ENCODE measurements at places on chromosomes 7 and 10. TPM values are rescaled to one million over a fixed set of nuclear protein-coding genes. Genes with fewer than 3 reads are reported as not detected.

GRCh38 chr10:61271127-61271780 lies 181.9 kb downstream of the TMEM26 start:
- no peak for DNase-seq

Gene CHAT
- not detected for total RNA-seq

- DNase-seq, result no peak
Measured at GRCh38 chr10:30420266-30420665, 13.7 kb upstream of the MAP3K8 start.

GRCh38 chr7:15557686-15558085 lies 4.1 kb downstream of the AGMO start:
- DNase-seq, result no peak

GRCh38 chr10:117078168-117078837 lies 59.8 kb downstream of the VAX1 start:
- DNase-seq, result no peak

DNA sequence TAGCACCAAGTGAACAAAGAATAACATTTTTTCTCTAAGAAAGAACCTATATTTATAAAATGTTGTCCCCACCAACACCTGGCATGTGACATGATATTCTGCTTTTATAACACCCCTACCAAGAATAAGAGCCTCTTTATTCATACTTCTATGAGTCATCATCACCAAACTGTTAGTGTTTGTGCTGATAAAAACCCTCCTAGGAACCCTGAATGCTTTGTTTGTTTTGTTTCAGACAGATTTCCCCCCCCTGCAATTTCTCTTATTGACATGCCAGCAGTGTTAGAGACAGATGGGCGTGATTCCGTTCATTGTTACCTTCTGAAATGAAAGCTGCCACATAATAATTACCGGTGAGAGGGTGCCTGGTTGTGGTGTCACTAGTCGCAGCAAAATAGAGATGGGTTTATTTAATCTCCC lies 651.1 kb downstream of the SORCS1 start:
- no peak for DNase-seq

DNA sequence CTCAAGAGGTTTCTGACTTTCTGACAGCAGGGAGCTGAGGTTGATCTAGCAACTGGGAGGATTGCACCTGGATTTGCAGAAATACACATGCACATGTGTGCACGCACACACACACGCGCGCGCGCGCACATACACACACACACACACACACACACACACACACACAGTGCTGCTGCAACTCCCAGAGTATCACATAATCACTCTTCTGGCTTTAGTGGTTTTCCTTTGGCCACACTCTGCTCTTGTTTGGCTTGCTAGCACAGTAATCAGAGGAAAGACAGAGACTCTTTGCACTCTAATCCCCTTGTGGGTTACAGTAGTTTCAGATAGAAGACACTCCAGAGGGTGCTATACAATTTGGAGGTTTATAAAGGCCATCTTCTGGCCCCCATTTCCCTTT lies 705.0 kb downstream of the AUTS2 start:
- DNase-seq, result peak; percentile 37

DNA sequence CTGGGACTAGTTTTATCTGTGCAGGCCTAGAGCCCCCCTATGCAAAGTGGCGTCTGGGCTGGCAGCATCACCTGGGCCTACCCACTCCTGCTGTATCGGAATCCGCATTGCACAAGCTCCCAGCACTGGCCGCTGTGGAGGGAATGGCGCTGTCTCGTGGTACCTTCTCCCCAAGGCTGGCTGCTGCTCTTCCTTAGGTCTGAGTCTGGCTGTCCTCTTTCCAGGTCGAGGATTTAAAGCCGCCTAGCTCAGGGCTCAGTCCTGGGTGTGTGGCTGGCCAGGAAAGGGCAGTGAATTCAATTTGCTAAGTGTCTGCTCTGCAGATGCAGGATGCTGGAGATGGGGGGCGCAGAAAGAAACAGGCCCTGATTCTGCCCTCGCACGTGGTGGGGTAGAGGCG lies 44.7 kb downstream of the MGMT start:
- DNase-seq, result no peak

DNA sequence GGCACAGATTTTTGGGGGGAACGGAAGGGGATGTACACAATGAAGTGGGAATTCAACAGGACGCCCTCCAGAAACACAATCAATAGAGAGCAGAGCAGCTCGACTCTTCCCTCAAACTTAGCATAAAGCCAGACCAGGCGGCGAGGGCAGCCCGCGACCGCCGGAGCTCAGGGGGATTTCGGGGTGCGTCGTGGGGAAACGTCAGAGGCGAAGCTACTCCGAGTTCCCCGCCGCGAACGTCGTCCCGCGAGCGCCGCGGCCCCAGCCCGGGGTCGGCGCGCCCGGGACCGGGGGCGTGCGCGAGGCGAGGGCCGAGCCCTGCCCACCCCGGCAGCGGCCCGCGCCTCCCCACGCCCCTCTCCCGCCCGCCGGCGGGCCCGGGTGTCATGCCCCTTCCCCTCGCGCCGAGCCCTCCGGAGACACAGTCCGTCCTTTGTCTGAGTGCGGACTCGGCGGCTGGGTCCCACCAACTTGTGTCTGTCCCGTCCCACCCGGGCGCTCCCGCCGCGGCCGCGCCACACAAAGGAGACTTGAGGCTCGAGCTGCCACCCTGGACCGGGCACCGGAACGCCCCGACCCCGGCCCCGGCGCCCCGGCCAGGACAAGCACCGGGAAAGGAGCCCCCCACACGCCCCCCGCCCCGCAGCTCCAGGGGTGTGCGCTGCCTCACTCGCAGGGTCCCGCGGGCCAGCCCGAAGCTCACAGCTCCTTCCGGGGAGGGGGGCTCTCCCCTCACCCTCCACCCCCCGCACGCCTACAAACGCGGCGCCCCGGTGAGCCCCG lies 634 bp downstream of the EZH2 start:
- DNase-seq, result no peak

Gene EPHA1
- total RNA-seq, result 28.2 TPM

GRCh38 chr7:894927-895450 lies 18.6 kb downstream of the GET4 start:
- DNase-seq, result no peak
